ENCODE measurements at places on chromosomes 5 and 9.

DNA sequence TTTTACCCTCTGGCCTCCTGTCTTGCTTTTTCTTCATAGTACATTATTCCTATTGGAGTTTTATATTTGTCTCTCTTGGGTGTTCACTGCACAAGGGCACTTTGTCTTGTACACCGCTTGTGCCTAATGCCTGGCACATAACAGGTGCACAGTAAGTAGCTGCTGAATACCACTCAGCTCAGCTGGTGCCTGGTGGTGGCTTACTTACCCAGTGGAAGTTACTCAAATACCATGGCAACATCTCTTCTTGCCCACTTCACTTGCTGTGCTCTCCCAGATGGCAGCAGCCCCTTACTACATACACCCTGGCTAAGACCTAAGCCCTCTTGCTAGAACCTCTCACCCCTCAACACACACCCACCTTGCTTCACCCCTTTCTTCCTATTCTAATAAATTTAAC is 11.3 kb upstream of the SKP1 start:
- DNase-seq = no peak

DNA sequence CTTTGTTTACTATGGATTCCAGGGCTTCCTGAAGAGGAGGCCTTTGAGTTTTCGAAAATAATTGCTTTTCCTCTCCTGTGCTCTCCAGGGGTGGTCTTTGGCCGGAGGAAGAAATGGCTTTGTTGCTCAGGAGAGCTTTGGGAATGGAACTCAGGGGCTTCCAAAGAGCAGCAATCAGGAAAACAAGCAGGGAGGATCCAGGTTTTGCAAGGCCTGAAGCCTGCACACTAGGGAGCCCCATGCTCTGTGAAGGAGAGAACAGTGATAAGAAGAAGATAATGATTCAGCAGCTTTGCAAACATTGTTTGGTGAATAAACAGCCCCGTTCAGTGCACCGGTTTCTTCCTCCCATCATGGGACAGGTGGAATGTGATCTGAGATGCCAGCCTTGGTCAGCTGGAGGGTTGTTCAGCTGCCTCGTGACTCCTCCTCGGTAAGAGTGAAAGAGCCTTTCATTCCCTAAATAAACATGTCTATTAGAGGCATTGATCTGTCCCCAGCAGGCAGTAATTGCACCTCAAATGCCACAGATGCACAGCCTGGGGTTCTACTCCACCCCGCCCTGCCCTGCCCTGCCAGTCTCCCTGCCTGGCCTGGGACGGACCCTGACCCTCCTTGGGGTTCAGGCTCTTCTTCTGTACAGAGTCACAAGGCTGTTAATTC is 11.5 kb upstream of the ALDH1B1 start:
- no peak for DNase-seq

DNA sequence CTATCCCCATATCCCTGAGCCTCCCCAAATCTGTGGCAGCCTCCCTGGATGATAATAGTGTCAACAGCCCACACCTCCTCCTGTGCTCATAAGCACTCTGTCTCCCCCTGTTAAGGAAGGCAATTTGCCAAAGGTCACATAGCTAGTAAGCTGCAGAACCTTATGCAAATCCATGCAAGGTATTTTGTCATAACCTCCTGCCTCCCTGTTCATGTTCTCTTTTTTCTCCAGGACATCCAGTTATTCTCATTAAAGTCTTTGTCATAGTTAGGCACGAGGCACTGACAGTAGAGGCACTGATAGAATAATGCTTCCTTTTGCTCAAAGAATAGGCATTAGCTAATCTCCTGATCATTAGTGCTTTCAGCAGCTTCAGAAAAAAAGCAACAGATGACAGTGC is 10.2 kb upstream of the AUH start:
- no peak for DNase-seq

- DNase-seq = no peak
These were observed 102.2 kb downstream of the ADAMTS12 start for GRCh38 chr5:33789567-33789957.

DNA sequence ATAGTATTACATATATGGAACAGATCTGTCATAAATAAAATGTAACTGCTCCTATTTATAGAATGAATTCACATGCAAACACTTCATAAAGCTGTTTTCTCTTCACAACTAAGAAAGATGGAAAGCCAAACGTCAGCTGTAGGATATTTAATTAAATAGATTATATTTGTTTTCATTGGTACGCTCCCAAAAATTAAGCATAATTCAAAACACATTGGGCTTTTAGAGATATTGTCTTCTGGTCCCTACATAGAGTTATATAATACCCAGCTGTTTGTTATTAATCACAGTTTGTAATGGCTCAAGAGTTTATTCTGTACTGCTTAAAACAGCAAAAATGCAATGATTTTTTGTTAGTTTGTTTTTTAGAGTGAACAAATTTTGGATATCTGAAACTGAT is 61.2 kb downstream of the MRPS30 start:
- DNase-seq = no peak

Data from activated gamma-delta T cell (primary cell).